ENCODE measurements at places on chromosomes 16 and 17.

DNA sequence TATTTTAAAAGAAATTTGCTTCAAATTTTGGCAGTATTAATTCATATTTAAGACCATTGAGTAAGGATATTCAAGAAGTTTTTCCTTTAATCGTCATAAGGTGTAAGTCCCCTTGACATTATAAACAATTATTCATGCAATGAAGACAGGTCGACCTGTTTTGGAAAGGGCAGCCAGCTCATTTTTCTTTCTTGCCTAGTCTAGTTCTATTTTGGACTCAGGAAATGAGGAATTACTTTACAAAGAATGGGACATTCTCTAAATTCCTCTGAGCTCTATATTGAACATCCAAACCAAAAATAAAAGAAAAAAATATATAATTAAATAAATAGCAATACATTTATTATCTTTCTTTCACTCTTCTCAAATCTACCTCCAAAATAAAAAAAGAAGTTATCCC is 595.6 kb upstream of the KIF2B start:
- DNase-seq, result no peak

DNA sequence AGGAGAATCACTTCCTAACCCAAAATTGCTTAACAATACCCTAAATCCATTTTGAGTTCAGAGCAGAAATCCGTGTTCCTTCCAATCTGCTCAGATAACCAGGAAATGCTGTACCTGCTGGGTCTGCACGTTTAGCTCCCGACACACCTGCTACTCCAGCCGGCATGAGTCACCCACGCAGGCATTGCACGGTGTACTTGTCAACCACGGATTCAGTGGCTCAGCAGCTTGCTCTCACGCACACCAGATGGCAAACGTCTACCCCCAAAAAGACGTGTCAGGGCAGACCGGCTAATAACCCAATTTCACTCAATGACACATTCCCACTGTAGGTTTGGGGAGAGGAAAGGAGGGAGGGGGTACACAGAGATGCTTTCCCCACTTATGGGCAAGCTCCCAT is 468.1 kb downstream of the SOX9 start:
- DNase-seq, result no peak

DNA sequence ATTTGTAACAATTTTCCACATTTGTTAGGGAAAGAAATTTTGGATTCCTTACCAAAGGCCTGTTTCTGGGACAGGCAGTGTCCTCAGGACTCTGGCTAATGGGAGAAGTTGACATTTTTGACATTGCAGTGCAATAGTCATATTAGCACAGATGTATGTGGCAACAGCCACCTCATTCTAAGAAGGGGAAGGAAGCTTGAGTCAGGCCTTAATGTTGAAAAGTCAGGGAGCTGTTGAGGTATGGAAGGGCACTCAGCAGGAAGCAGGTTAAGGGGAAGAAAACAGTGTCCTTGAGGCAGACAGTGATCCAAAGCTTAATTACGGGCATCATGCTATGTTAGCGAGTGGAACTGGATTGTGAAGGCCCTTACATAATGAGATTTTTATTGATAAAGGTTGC is 20.9 kb downstream of the AKTIP start:
- DNase-seq, result no peak

DNA sequence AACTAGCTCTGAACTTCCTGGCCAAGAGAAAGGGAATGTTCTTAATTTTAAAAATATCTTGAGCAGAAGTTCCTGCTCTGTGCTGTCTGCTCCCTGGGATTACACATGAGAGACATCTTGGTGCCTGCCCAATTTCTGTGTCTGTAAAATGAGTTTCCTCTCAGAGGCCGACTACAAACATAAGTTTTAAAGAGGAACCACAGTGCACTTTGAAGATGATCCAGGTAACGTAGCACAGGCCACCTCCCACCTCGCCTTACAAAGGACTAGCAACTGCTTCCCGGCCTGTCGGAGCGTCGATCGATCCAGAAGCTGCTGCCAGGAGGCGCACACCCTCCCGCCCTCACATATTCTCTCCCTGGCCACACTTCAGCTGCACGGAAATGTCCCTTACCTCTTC is 55.0 kb upstream of the ATP2A3 start:
- DNase-seq, result no peak

GRCh38 chr16:85252461-85252860 is 140.2 kb upstream of the CIBAR2 start:
- no peak for DNase-seq

- DNase-seq, result no peak
Measured at GRCh38 chr17:16652847-16653366, 743 bp downstream of the ZNF624 start.

GRCh38 chr16:31472709-31473203 is 804 bp downstream of the TGFB1I1 start:
- DNase-seq, result no peak

DNA sequence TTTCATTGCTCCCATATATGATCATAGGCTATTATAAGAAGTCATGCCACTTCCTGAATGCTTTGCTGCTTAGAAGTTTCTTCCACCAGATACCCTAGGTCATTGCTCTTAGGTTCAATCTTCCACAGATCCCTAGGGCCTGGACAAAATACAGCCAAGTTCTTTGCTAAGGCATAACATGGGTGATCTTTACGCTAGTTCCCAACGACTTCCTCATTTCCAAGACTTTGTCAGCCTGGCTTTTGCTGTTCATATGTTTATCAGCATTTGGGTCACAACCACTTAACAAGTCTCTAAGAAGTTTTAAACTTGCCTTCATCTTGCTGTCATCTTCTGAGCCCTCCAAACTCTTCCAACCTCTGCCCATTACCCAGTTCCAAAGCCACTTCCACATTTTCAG is 20.1 kb upstream of the DLX3 start:
- DNase-seq, result no peak

GRCh38 chr17:19292377-19292711 is 55.2 kb downstream of the EPN2 start:
- no peak for DNase-seq

DNA sequence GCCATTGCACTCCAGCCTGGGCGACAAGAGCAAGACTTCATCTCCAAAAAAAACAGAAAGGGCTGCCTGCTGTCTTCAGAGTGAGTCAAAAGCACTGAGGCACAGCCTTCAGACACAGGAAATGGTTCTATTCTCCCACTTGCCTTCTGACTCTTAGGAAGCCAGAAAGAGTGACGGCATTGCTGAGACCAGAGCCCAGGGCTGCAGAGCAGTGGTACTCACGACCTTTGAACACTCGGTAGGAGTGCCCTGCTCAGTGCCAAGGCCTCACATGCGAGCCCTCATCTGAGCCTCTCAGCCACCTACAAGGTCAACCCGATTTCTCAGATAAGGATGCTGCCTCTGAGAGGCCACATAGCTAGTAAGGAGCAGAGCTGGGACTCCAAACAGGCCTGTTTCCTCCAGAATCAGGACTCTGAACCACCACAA is 3.5 kb upstream of the ITGAE start:
- peak; percentile 60 for DNase-seq

Measured in GM18507 (cell line).